ENCODE measurements at places on chromosomes 13 and 19. TPM values are rescaled to one million over a fixed set of nuclear protein-coding genes. Genes with fewer than 3 reads are reported as not detected.

ZNF724 gene
- 5.2 TPM for total RNA-seq

DNA sequence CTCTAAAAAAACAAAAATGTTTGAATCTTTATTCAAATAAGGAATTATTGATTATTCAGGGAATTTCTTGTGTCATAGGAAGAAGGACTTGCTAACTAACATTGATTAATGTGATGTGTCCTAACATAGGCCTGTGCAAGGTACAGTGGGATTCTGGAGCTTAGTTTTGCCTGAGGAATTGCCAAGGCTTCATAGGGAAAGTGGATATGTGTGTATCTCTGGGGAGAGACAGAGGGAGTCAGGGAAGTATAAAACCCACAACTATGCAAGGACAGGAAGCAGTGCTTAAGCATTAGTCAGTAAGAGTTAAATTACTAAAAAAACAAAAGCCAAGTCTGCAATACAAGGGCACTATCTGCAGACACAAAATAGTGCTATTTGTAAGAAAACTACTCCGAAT, 59.6 kb downstream of the WDFY2 start:
- H3K4me3 ChIP-seq, result no peak overlapping the region
- peaks cover 30% of the 10 kb centered on the region for H3K4me1 ChIP-seq
- H3K36me3 ChIP-seq, result no peaks in the 10 kb centered on the region

DNA sequence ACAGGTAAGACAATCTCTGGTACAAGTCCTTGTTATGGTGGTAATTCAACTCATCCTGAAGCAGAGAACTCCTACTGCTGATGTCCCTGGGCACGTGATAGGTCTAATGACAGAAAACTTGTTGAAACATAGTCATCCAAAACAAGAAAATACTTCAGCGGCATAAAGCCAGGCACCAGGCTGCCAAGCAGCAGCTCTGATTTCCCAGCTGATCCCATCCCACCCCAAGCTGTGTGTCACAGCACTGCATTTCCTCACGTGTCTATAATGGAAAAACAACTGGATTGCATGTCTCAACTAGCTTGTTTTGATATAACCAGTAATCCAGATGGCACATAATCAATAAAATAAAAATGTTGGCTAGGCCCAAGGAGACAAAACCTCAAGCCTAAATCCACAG, 64.8 kb downstream of the MIPEP start:
- no peak for DNase-seq
- H3K27ac ChIP-seq, result no peak overlapping the region
- H3K27me3 ChIP-seq, result no peaks in the 10 kb centered on the region
- no peaks in the 10 kb centered on the region for H3K4me1 ChIP-seq
- no peaks in the 10 kb centered on the region for H3K36me3 ChIP-seq
- no peak overlapping the region for H3K4me3 ChIP-seq

DNA sequence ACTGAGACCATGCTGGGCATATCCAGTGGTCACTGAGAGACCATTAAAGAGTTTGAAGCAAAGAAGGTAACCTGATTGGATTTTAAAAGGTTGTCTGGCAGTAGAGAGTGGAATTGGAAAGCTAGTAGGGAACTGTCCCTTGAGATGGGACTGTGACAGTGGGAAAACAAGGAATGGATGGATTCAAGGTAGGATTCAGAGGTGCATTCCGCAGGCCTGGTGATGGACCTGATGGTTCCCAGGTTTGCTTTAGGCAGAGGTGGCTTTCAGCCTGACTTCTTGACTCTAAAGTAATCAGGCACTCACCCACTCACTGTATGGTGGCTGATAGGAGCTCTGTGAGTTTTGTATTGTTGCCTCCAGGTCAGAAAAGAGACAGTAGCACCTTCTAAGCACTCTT, 73.0 kb downstream of the DHRS12 start:
- H3K4me3 ChIP-seq, result no peak overlapping the region
- H3K36me3 ChIP-seq, result peaks cover 30% of the 10 kb centered on the region
- DNase-seq, result no peak
- H3K27me3 ChIP-seq, result no peaks in the 10 kb centered on the region
- no peaks in the 10 kb centered on the region for H3K4me1 ChIP-seq

Data from T-cell (primary cell).